ENCODE measurements at places on chromosomes 13 and 19.

DNA sequence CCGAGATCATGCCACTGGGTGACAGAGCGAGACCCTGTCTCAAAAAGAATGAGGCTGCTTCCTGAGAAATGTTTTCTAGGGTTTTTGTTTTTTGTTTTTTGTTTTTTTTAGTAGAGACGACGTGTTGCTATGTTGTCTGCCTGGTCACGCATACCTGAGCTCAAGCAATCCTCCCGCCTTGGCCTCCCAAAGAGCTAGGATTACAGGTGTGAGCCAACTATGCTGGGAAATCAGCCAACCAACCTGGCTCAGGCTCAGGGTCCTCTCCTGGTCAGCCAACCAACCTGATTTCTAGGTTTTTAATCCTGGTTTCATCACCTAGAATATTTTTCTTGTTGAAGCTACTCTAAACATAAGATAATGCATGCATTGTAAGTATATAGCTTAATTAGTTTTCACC, 7.8 kb downstream of the DHX34 start:
- peaks cover 69% of the 10 kb centered on the region for H3K36me3 ChIP-seq
- H3K27ac ChIP-seq: no peak overlapping the region
- no peaks in the 10 kb centered on the region for H3K4me1 ChIP-seq

DNA sequence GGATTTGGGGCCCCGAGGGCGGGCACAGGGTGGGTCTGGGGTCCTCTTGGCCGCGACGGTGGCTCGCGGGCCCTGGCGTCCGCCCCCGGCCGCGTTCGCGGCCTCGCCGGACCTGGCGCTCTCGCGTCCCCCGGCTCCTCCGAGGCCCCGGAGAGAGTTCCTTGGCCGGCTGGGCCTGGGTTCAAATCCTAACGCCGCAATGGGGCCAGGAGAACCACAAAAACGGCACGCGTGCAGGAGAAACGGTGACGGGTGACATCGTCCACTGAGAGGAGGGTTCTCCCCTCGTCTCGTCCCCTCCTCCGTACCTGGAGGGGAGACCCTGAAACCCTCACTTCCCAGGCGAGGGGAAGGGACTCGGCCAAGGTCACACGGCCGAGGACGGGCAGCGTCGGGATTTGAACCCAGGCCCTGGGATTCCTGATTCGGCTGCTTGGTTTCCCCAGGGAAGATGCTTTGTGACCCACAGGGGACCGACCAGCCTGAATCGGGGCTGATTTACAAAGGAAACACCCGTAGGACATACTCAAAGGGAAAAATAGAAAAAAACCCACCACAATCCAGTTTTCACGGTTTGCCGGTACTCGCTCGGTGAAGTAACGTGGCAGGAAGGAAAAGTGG, 624 bp downstream of the SAFB start:
- DNase-seq: peak; percentile 5
- peaks cover 76% of the 10 kb centered on the region for H3K4me1 ChIP-seq
- H3K27ac ChIP-seq: peak overlapping the region; percentile 93
- peak overlapping the region; percentile 84 for H3K4me3 ChIP-seq

GRCh38 chr19:55341171-55341588, 1.5 kb downstream of the KMT5C start:
- H3K36me3 ChIP-seq: no peaks in the 10 kb centered on the region
- no peaks in the 10 kb centered on the region for H3K27me3 ChIP-seq
- H3K4me3 ChIP-seq: peak overlapping the region; percentile 77

DNA sequence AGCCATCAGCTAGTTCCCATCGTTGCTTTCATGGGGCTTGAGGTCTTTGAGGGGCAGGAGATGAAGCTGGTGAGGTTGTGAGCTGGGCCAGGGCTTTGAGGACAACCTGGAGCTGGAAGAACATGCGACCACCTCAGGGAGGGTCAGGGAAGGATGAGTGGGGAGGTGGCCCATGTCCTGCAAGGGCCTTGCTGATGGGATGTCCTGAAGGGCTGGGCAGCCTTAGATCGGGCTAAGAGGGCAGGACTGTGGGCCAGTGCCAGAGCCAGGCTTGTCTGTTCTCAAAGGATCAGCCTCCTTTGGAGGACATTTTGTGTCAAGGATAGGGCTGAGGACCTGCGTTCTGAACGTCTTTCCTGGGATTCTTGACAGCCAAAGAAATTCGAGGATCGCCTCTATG, 10.5 kb downstream of the CYTH2 start:
- no peak overlapping the region for H3K4me3 ChIP-seq
- H3K4me1 ChIP-seq: peaks cover 10% of the 10 kb centered on the region
- H3K36me3 ChIP-seq: peaks cover 3% of the 10 kb centered on the region
- no peaks in the 10 kb centered on the region for H3K27me3 ChIP-seq
- H3K27ac ChIP-seq: no peak overlapping the region
- no peak for DNase-seq

DNA sequence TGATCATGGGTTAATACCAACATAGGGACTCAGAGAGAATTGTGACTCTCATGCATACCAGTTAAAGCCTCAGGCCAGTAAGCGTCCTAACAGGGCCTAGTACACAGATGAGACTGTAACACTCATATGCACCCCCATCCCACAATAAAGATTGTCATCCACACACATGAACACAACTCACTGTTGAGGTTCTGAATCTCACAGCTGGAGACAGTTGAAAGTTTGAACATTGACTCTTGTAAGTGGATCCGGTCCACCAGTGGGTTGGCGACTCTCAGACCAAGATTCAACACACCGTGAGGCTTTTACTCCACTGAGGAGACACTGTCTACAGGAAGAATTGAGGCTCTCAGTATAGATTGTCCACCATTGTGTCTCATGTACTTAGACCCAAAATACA, 88.1 kb downstream of the ZNF429 start:
- H3K36me3 ChIP-seq: no peaks in the 10 kb centered on the region
- H3K4me3 ChIP-seq: no peak overlapping the region
- no peaks in the 10 kb centered on the region for H3K4me1 ChIP-seq
- DNase-seq: no peak
- H3K27me3 ChIP-seq: no peaks in the 10 kb centered on the region
- H3K27ac ChIP-seq: peak overlapping the region; percentile 64

- H3K4me1 ChIP-seq: no peaks in the 10 kb centered on the region
- H3K27me3 ChIP-seq: no peaks in the 10 kb centered on the region
- H3K36me3 ChIP-seq: no peaks in the 10 kb centered on the region
These were observed 65.0 kb downstream of the FGF9 start for GRCh38 chr13:21735701-21736401.

DNA sequence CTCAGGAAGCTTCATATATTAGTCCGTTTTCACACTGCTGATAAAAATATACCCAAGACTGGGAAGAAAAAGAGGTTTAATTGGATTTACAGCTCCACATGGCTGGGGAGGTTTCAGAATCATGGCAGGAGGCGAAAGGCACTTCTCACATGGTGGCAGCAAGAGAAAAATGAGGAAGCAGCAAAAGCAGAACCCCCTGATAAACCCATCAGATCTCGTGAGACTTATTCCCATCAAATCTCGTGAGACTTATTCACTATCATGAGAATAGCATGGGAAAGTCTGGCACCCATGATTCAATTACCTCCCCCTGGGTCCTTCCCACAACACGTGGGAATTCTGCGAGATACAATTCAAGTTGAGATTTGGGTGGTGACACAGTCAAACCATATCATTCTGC, 23.1 kb downstream of the FLT3 start:
- no peak for DNase-seq
- no peaks in the 10 kb centered on the region for H3K36me3 ChIP-seq
- H3K4me1 ChIP-seq: no peaks in the 10 kb centered on the region

DNA sequence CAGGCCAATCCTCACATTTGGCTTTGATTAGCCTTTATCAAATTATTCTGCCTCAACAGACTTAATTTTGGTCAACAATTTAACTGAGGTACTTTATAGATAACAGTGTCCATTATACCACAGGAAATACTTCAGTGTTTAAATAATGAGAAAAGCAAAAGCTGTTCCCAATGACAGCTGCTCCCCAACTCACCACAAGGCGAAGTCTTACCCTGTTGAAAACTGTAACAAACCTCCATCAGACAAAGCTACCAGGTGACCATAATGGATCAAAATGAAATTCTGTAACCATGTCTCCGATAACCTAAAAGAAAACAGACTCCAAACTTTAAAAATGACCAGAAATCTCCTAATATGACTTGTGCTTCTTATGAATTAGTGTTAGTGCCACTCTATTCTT, 50.3 kb downstream of the ZNF44 start:
- no peak overlapping the region for H3K27ac ChIP-seq
- H3K27me3 ChIP-seq: no peaks in the 10 kb centered on the region

- no peak overlapping the region for H3K27ac ChIP-seq
- H3K36me3 ChIP-seq: no peaks in the 10 kb centered on the region
- no peak for DNase-seq
- H3K27me3 ChIP-seq: no peaks in the 10 kb centered on the region
- no peaks in the 10 kb centered on the region for H3K4me1 ChIP-seq
These were observed 69.1 kb downstream of the FNDC3A start for GRCh38 chr13:49044836-49045235.

- DNase-seq: no peak
- H3K4me1 ChIP-seq: no peaks in the 10 kb centered on the region
- no peak overlapping the region for H3K4me3 ChIP-seq
- no peaks in the 10 kb centered on the region for H3K36me3 ChIP-seq
- no peak overlapping the region for H3K27ac ChIP-seq
- H3K27me3 ChIP-seq: no peaks in the 10 kb centered on the region
These were observed 120.1 kb upstream of the CSNK1A1L start for GRCh38 chr13:37225414-37226070.

Measured in CD8-positive, alpha-beta memory T cell (primary cell).